ENCODE measurements at places on chromosomes 1 and 21.

DNA sequence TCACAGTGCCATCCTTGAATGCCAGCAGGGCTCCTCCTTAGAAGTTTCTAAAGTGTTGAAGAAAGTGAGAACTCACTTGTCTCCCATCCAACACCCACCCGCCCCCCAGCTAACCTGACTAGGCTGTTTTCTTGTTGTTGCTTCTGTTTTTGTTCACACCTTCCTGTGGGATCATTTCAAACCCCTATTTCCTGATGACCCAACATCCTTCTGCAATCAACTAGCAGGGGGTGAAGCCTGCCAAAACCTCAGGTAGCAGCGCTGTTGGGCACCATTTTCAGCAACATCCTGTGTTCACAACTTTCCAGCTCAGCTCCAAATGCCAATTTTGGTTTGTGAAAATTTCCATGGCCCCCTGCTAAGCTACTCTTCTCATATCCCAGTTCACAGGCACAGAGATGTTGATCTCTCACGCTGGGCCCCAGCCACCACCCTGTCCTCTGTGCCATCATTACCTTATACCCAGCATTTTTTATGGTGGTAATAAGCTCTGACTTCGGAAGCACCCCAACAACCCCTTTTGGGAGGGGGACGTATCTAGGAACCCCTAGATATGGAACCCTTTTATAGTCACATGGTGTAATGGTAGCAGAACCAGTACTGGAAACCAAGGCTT lies 41.4 kb downstream of the CDC7 start:
- no peak for DNase-seq

- DNase-seq, result no peak
Observed at GRCh38 chr1:218407630-218408029, 62.5 kb downstream of the TGFB2 start.

DNA sequence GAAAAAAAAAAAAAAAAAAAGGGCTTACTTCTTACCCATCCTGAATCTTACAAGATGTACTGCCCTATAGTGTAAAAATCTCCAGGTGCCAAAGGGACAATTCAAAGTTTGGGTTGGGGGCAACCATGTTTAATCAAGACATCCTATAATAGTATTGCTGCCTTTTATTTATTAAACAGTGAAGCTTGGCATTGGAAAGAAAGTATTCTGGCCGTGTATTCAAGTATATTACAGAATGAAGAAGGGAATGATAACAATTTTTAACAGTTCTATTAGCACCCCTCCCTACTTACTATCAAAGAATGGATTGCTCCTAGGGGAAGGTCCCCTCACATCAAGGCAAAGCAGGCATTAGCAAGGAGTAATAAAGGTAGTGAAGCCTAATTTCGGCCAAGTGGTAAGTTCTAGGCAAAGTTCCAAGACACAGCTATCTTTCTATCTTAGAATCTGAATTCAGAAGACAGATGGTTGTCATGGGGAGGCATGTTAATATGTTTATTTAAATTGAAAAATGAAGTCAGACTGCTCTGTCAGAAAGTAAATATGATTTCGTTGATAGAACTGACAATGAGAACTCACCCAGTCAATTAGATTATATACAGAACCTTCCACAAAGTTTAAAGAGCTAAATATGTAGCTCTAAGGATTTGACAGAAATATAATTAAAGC lies 24.6 kb downstream of the ST7L start:
- no peak for DNase-seq

GRCh38 chr1:232127190-232127589 lies 500.6 kb downstream of the DISC1 start:
- no peak for DNase-seq

DNA sequence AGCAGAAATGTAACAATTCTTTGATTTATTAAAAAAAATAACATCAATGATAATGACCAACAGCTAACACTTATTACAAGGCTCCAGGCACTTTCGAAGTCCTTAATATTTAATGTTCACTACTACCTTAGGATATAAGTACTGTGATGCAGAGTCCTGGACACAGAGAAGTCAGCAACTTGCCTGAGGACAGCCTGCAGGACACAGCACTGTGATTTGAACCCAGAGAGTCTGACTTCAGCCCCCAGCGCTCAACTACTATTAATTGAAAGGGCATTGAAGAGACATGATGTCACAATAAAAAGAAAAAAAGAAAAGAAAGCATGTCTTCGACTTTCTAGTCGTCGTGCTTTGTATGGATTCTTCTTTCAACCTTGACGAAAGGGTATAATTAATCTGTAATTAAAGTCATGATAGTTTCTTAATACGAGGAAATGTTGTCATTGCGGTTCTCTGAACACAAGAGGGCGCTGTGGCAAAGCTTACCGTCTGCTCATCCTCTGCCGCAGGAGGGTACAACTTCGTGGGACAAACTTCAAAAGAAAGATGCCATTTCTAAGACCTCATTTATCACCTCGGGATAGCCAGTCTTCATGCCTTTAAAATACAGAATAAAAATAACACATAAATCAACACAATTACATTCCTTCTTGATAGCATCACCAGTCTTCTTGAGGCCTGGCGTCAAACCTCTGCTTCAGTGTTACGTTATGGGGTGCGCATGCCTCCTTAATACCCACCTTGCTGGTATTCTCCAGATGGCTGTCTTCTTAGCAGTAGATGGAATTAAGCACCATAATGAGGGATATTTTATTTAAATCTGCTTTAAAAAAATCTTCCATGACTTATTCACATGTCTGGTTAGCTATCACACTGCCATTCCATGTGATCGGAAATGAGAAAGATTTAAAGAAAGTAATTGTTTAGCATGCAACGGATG lies 240.1 kb downstream of the DISC1 start:
- peak; percentile 18 for DNase-seq

DNA sequence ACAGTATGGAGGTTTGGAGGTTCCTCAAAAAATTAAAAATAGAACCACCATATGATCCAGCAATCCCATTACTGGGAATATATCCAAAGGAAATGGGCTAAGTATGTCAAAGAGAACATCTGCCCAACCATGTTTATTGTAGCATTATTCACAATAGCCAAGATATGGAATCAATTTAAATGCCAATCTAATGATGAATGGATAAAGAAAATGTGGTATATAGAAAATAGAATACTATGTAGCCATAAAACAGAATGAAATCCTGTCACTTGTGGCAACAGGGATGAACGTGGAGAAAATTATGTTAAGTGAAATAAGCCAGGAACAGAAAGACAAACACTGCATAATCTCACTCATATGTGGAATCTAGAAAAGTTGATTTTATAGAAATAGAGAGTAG lies 201.7 kb upstream of the AJAP1 start:
- DNase-seq, result no peak

- DNase-seq, result no peak
Observed at GRCh38 chr21:29538115-29538514, 239.4 kb downstream of the BACH1 start.

- DNase-seq, result no peak
Observed at GRCh38 chr1:105362438-105362837, 1612.7 kb downstream of the AMY1C start.

DNA sequence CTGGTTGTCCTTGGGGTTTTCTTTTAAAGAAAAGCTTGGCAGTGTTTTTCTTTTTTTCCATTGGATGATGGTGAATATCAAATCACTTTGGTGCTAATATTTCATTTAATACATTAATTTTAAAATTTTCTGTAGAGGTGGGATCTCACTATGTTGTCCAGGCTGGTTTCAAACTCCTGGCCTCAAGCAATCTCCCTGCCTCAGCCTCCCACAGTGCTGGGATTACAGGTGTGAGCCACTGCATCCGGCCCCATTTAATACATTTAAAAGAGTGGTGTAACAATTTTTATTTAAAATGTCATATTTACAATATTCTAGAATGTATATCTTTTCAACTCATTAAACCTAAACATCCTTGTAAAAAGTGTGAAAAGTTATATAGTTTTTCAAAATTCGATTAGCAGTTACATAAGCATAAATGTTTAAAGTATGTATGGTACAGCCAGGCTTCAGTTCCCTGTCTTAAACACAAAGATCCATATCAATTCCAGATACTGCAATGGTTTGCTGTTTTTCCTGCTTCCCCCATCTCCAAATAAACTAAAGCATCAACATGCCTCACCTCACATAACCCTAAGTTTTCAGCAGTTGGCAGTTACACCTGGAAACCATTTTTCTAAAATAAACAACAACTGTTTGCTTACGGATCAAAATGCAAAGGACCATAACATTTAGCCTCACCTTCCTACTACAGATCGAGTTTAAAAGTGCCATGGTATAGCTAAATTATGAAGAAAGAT lies 8.9 kb upstream of the LGALS8 start:
- no peak for DNase-seq

DNA sequence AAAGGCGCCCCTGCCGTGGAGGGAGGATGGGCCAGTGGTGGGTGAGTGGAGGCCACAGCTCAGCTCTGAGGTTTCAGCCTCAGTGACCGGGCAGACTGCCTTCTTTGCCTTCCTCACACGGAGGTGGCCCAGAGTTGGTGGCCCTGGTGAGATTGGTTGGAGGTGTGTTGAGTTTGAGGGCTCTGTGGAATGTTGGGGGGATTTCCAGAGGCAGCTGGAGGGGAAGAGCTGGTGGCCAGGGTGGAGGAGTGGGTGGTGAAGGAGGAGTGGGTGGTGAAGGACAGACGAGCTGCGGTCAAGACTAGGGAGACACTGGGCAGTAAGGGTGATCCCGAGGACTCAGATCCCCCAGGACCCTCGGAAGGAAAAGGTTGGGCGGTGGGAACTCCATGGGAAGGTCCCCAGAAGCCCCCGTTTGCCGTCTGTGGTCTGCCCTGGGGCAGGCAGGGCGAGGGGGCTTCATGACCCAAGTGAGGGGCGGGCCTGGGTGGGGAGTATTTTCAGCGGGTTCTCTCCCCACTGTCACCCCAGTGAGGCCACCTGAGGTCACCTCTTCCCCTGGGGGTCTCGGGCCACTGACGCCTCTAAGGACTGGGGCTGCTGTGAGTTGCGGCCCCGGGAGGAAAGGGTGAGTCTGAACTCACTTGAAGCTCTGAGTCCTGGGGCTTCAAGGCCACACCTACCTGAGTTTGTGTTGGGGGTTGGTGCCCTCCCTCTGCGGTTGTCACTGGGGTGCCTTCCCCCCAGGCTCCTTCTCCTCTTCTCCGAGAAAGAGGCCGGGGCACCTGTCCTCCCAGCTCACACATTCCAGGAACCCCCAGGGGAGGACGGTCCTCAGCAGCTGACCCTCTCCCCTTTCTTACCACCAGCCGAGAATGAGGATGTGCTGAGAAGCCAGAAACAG lies 22.7 kb upstream of the PIK3CD start:
- DNase-seq, result no peak

Measured in stimulated activated CD4-positive, alpha-beta T cell treated with anti-CD3 and anti-CD28 coated beads, Interleukin-15, amount 100 ng/mL, for 1 hour (primary cell).